Inflammatory macrophage (primary cell): ENCODE measurements at places on chromosomes 3 and 15.

DNA sequence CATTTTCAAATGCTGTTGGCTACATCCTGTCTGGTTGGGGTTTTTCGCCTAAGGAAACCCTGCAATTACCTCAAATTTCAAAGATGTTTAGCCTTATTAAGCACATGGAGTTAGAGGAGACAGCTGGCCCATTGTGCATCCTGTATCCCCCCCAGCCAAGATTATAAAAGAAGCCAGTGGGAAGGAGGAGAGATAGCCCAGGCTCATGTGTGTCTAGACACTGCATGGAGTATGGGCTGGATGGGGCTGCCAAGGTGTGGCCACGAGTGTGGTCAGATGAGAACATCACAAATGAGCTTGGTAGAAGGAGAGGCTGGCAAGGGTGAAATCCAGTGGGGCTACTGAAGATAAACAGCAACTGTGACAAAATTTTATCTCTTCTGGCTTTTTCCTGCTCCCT is 270.0 kb upstream of the TBC1D5 start:
- no peak for DNase-seq

GRCh38 chr3:109021556-109021955 is 67.9 kb upstream of the GUCA1C start:
- DNase-seq = peak; percentile 21

DNA sequence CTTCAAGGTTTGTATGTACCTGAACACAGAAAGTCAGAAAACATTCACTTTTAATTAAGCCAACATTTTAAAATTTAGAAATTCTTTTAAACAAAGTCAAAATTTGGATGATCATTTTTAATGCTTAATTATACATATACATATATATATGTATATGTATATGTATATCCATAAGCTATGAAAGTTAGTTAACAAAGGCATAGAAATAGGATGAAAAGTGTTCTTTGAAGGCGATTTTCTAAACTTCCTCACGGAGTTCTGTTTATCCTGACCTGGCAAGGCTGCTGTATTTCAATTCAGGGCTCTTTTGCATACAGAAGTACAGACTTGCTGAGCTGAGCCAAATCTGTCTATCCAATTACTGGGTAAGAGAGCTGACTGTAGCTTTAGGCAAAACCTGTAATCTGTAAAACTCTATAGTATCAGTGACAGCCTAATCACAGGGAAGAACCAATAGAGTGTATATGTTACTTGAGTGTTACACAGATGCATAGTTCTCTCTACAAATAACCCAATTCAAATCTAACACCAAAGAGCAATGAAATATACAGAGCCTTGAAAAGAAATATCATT is 32.1 kb upstream of the THRB start:
- DNase-seq = no peak

DNA sequence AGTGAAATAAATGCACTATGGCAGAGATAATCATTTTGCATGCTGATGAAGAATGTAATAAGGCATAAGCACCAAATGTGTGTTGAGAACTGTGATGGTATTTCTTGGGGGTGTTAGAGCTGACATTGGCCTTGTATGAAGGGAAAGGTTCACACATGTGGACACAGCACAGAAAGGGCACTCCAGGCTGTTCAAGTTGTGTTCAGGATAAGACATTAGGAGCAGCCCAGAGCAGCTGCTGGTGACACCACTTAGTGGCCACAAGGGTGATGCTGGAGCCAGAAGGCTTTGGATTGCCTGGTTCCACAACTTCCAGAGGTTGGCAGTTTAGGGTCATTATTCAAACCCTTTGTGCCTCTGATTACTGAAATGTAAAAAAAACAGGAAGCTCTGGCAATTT is 155.4 kb downstream of the GOLGA6L6 start:
- DNase-seq = no peak

DNA sequence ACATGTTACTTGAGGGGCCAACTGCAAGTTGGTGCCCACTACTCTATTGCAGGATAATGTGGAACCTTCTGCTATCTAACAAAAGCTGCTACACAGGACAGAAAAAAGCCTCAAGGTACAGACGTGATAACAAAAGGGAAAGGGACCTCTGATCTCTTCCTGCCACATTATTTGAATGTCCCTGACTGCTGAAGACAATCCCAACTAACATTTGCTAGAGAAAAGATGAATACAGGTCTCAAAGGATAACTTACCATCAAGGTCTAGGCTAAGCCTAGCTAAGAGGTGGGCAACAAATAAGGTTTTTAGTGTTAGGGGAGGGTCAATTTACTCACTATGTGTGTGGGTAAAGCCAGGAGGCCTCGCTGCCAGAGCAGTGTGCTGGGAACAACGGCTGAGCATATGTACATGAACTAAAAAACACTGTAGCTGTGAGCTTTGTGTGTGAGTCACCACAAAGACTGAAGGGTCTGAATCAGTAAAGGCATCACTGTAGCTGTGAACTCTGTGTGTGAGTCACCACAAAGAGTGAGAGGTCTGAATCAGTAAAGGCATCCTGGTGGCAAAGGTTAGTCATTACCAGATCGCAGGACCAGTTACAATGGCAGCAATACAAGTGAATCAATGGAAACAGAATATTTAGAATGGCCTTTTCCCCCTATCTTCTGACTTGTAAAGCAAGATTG is 111.7 kb downstream of the LMLN start:
- no peak for DNase-seq

- DNase-seq = no peak
Measured at GRCh38 chr3:12512534-12513118, 28.3 kb downstream of the TSEN2 start.

- DNase-seq = no peak
Measured at GRCh38 chr3:22907796-22908195, 295.3 kb upstream of the UBE2E2 start.

- DNase-seq = no peak
Measured at GRCh38 chr3:28171962-28172361, 69.5 kb upstream of the CMC1 start.

DNA sequence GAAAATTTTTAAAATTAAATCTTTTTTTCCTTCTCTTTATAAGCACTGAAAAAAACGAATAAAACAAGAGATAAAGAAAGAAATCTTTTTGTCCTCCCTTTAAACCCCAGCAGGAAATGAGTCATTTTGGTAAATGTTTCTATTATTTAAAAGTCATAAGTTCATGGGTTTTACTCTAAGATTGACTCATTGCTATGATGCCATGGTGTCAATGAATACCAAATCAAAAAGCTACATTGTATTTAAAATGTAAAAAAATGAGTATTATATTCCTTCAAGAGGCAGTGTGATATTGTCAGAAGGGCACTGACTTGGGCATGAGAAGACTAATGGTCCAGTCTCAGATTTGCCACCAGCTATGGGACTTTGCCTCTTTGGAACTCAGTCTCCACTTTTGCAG is 303.4 kb upstream of the DNAJC19 start:
- DNase-seq = no peak

DNA sequence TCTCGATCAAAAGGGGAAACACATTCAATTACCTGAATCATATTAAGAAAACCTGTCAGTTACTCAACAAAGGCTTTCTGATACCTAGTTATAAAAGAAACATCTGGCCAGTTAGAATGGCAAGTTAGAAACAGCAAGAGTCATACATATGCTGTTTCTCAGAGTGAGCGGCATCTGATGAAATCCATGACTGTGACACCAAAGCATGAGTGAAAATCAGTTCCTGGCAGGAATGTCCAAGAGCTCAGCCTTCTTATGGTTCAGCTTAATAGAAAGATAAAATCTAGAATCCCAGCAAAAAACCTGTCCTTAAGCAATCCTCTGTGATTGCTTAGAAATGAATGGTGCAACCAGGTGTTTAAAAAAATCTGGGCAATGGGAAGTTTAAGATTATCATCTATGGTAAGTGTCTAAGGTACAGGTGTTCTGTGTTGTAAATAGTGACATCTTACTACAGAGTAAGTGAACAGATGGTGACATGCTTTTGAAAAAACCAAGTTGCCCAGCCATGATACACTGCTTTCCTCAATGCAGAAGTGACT is 18.8 kb downstream of the B4GALT4 start:
- no peak for DNase-seq
